Hypothalamus (tissue), 51 donors: ENCODE measurements at places on chromosomes 4 and X.

DNA sequence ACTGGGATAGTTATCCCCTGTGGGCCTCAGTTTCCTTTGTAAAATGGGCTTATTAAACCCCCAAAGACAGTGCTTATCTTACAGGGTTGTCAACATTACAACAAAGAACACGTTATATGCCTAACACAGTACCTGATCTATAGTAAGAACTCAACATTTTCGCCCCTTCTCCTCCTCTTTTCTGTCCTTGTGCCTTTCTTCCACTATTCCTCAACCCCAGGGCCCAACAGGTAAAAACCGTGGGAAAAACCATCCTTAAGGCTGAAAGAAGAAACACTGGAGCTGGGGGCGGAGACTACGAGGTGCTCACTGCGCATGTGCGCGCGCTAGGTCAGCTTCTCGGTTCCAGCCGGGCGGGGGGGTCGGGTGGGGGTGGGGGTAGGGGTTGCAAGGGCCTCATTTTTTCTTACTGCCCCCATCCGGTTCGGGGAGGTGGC is 426 bp upstream of the XIAP start:
- DNase-seq = peak; percentile 71

DNA sequence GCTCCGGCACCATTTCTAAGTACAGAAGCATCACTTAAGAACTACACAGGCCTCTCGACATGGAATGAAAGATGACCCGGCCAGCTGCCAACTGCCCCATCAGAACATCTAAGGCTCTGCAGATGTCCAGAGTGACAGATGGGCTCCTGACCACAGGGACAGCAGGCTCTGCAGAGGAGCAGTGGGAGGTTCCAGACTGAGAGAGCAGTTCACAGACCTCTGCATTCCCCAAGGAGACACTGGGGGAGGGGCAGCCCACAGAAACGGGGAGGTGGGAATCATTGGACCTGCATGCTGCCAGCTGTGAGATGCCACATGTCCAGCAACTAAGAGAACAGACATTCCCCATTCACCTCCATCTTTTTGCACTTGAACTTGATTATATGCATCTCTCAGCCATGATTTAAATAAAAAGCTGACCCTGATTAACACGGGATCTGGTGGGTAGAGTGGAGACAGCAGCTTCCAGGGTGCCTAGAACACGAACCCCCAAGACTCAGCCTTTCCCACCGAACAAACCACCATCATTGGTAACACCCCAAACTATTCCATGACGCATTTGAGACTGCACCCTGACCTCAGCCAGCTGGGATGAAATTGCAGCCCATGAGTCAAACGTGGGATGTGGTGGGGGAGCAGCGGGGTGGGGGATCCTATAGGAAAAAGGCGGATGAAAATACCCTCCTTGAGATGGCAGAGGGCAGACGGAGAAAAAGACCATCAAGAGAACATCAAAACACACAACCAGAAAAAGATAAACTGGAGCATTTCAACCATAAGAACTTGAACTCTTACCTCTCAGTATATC is 47.2 kb downstream of the AFAP1 start:
- no peak for DNase-seq

GRCh38 chr4:84901740-84902281 is 64.7 kb downstream of the WDFY3 start:
- no peak for DNase-seq

GRCh38 chrX:65587616-65588526 is 53.3 kb upstream of the LAS1L start:
- peak; percentile 9 for DNase-seq

DNA sequence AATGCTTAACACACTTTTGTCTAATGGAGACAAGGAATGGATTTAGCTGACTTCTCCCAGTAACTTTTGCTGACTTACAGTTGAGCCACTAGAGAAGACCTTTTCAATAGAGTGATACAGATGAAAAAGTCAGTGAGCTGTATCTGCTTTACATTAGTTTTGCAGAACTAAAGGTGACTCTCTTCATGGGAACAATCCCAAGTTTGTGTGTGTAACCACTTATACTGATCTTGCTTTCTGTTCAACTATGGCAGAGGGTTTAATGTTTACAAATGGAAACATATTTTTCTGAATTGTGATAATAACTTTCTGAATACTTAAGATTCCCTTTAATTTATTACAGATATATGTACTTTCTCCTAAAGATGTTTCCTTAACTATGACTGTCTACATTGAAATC is 182.6 kb upstream of the PUDP start:
- no peak for DNase-seq
